ENCODE measurements at places on chromosomes 7 and 10.

- DNase-seq = no peak
Measured at GRCh38 chr10:11162828-11163599, 145.3 kb downstream of the CELF2 start.

DNA sequence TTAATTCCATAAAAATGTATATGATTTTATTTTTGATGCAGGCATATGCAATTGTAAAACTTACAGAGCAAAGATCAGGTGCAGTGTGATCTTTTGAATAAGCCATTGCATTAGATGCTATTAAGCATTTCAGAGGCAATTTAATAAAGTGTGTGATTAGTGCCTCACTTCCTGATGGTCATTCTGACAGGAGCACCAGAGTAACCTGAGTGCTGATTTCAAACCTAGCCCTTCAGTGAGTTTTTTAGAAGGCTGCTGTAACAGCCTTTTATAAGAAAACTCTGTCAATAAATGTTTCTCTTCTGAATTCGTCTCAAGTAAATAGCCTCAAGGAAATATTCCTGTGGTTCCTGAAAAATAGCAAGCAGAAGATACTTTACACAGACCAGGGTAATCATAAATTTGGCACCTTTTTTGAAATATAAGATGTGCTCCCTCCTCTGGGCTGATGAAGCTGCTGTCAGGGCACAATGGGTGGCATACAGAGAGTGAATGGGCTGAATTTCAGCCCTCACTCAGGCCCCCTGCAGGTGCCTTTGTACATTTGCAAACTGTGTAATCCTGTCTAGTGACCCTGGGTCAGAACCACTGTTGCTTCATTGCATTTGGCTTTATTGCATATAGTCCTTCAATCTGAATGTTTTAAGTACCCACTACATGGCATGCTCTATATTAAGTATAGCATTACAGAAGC is 193.7 kb upstream of the CSTF2T start:
- no peak for DNase-seq

DNA sequence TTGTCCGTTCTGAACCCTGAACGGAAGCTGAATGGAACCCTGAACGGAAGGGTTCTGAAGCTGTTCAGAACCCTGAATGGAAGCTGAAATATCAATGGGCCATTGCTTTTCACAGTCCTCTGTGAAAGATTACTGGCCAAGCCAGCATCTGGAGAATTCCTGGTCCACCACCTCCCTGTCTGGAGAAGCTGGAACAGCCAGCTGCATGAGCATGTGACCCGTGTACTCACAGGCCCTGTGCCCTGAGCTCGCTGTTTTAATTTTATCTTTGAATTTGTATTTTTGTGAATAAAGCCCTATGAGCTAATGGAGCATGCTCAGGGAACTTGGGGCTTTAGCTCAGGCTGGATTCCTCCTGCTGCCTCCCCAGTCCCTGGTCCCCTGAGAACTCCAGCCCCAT is 37.2 kb downstream of the HTRA1 start:
- no peak for DNase-seq

DNA sequence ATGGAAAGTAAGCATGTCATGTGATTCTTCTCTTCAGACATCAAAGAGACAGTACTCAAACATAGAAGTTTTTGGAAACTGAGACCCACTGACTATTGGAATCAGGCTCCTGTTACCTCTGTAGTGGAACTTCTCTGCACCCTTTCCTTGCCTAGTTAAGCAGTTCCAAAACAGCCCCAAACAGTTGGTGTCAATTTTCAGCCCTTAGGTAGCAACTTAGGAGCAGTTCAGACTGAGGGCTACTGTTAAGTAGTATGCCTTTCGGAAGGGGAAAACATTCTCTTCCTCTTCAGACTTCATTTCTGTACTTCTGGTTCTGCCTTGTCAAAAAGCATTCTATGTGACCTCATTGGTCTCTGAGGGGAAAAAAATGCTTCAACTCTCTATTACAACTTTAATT is 85.7 kb downstream of the ZNF277 start:
- DNase-seq = no peak

DNA sequence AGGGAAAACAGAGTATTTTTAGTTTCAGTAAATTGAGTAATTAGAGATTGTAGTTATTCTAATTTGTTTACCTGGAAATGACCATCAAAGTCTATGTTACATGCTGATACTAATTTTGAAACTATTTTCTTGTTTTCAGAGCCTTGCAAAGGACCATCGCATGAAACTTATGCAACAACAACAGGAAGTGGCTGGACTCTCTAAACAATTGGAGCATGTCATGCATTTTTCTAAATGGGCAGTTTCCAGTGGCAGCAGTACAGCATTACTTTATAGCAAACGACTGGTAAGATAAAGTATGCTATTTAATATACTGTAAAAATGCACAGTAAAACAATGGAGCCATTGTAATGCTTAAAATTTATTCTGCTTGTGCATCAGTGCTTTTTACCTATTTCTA is 78.5 kb downstream of the TRIM24 start:
- DNase-seq = no peak

- DNase-seq = no peak
Measured at GRCh38 chr10:101778781-101779543, 3.0 kb upstream of the FGF8 start.

GRCh38 chr7:22142572-22142971 is 196.9 kb upstream of the CDCA7L start:
- DNase-seq = no peak

- DNase-seq = no peak
Measured at GRCh38 chr7:130938661-130939060, 204.7 kb upstream of the KLF14 start.
